ENCODE measurements at places on chromosomes 1 and 21.
A peak's percentile ranks its signal among the peaks of the same experiment; 100 is the strongest.

DNA sequence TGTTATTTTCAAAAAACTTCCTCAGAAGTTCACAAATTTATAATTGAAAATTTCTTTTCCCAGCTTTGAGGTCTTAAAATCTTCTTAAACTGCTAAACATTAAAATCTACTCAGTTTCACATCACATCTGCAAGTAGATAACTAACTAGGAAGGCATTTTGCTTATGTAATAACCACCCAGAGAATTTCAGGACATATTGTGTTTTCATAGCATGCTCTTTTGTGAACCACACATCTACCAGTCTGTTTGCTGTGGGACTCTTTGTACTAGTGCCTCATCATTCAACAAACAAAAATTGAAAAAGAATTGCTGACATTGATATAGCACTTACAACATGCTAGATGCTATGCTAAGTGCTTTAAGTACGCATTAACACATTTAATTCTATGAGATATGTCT lies 31.6 kb upstream of the C1orf146 start:
- DNase-seq, result no peak

DNA sequence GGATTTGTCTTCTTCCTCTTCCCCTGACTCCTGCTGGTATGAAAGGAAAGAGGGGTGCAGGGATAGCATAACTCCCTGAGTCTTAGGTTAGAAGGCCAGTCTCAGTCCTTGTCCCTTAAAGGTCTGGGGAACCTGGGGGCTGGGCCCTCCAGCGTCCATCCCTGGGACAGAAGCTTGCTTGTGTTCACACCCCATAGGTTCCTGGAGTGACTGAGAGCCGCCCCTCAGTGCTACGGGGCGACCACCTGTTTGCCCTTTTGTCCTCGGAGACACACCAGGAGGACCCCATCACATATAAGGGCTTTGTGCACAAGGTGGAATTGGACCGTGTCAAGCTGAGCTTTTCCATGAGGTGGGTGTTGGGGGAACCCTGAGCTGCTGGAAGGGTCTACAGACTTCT lies 13.1 kb downstream of the RHOC start:
- no peak for DNase-seq

DNA sequence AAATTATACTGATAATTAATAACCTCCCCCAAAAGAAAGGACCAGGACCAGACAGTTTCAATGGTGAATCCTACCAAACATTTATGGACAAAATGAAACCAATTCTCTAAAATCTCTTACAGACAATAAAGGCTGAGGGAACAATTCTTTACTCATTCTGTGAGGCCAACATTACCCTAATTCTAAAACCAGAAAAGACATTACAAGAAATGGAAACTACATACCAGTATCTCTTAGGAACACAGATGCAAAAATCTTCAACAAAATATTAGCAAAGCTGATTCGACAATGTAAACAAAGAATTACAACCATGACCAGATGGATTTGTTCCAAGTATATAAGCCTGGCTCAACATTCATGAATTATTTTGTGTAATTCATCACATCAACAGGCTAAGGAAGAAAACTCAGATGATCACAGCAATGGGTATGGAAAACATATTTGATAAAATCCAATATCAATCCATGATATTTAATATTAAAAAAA lies 8.6 kb downstream of the TMED5 start:
- no peak for DNase-seq

- peak; percentile 32 for DNase-seq
Observed at GRCh38 chr1:116667575-116668105, at the start of gene IGSF3. Gene IGSF3 (minus strand): TSS chr1:116667733. CDS start chr1:116666326, 1,407 bp downstream.

DNA sequence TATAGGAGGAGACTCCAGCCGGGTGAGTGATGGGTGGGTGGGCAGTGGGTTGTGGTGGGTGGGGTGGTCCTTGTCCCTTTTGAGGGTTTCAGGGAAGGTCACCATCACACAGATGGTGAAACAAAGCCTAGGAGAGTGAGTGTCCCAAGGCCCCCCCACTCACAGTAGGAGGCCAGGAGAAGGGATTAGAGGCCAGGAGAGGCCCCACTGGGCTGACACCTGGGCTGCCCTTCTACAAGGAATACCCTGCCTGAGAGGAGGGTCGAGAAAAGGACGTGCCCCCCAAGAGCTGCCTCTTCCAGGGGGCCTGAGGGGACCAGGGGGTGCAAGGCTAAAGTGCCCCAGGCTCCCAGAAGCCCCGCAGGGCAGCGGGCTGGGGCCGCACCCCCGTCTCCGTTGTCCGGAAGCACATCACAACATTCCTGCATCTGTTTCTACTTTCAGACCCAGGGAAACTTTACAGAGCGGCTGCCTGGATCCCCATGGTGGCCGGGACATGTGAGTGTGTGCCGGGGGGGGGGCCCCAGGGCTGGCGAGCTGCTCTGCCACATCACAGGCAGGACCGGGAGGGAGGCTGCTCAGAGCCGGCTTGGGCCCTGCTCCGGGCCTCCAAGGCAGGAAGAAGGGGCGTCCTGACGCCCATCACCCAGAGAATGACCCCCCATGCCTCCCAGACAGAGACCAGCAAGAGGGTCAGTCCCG lies 68.2 kb downstream of the ARHGEF16 start:
- DNase-seq, result no peak

DNA sequence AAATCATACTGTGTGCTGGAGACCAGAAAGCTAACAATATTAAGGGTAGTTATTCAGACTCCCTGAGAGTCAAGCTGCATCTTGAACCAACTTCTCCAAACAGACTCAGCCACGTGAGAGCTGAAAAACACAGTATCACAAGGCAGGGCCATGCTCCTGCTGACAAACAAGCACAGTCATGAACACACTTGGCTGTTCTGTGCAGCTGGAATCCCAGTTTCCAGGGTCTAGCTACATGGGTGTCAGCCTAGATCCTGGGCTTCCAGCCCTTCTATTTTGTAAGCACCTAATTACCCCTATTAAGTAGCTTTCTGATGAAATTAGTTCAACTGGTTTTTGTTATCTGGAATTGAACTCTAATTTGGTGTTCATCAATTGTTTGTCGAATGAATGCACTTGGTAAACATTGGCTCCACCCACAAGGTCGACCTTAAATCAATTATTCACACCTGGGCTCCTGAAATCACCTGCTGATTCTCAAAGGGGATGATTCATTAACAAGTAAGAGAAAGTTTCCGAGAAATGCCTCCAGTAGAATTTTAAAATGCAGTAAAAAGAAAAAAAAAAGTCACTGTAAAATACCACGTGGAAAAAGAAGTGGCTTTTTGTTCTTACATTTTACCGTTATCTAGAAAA lies 179.3 kb downstream of the ZC3H11B start:
- no peak for DNase-seq

- DNase-seq, result no peak
Observed at GRCh38 chr1:94590203-94591137, 48.9 kb upstream of the F3 start.

- DNase-seq, result no peak
Observed at GRCh38 chr1:165288350-165289120, 68.0 kb downstream of the LMX1A start.

DNA sequence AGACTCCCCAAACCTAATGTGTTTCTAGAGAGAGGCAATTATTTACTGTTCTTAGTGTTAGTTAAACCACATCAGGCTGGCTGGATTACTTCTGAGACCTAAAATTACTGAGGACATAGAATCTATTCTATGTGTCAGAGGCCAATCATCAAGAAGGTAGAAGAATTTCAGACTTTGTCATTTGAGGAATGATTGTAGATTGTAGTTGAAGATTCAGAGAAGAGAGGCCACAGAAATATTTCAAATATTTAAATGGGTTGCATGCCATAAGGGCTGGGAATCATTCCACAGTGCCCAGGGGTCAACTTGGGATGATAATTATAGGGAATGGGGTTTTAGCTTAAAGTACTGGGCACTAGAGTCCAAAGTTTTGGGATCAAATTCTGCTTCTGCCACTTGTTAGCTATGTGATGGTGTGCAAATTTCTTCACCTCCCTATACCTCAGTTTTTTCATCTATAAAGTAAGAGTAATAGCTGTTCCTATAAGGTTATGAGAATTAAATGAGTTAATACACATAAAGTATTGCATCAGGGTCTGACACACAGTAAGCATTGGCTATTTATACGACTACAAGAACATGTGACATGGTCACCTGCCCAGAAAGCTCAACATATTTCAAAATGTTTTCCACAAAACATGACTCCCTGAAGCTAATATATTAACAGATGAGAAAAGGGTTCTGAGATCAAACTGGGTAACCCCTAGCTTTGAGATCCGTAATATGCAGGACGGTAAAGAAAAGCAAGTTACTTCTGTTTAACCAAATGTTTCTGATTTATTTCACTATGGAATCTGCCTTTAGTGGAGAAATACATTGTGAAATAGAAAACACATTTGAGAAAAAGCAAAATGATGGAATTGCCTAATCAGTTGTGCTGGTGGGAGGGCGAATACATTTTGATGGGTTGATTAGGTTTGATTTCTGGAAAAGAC lies 69.7 kb upstream of the SPAG17 start:
- DNase-seq, result no peak

DNA sequence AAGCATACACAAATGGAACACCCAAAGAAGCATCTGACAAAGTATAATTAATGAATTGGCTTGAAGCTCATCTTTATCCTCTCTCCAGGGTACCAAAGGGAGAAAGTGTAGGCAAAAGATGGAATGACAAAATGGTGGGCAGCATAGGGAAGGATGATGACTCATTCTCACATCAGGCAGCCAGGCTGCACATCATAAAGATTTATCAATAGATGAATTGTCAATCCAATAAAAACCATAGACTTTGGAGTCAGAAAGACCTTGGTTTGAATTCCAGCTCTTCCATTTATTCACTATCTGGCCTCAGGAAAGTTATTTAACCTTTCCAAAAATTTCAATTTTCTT lies 138.5 kb downstream of the TNR start:
- DNase-seq, result no peak

DNA sequence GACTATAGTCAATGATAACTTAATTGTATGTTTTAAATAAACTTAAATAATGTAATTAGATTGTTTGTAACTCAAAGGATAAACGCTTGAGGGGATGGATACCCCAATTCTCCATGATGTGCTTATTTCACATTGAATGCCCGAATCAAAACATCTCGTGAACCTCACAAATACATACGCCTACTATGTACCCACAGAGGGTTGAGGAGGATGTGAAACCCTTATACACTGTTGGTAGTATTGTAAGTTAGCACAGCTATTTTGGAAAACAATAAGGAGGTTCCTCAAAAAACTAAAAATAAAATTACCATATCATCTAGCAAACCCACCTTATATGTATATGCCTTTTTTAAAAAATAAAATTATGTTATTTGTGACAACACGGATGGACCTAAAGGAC lies 198.6 kb downstream of the MRPL39 start:
- DNase-seq, result no peak

DNA sequence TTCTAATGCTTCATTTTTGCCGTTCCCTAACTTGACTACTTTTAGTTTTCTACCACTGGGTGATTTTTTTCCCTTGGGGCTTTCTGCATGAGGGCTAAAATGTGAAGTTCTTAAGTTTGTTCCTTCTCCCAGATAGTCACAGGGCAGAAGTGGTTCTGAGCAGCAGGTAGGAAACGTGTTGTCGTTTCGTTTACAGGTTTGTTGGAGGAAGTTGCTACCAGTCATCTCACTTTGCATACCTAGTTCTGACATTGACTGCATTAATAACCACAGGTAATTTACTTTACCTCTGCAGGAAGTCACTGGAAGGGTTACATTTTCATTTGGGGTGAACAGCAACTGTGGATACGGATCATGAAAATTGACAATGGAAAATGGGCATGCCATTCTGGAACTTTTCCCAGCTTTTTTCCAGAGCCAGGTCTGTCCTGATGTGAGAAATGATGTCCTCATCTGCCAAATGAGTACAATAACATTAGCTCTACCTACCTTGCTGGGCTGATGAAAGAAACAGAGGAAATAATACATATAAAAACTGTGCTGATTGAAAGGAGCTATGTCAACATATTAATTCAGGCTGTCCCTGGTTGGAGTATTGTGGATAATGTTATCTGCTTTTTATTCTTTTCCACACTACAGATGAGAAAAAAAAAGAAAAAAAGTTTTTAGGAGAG lies 94.2 kb downstream of the DISC1 start:
- no peak for DNase-seq

DNA sequence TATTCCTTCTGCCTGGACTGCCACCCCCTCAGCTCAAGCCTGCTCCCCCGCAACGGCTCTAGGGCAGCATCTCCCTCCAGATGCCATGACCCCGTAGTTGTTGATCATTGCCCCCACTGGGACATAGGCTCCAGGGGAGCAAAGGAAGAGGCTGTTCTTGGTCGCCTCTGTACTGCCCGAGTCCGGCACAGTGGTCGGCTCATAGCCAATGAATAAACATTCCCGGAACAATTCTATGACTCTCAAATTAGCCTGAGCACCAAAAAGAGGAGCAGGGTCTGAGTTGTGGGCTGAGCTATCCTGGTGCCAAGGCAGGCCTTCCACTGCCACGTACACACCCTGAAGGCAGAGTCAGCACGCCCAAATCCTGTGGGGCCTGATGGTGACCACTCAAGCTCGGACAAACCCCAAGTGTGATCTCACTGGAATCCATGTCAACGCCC lies 33.1 kb downstream of the CAPZB start:
- DNase-seq, result no peak

DNA sequence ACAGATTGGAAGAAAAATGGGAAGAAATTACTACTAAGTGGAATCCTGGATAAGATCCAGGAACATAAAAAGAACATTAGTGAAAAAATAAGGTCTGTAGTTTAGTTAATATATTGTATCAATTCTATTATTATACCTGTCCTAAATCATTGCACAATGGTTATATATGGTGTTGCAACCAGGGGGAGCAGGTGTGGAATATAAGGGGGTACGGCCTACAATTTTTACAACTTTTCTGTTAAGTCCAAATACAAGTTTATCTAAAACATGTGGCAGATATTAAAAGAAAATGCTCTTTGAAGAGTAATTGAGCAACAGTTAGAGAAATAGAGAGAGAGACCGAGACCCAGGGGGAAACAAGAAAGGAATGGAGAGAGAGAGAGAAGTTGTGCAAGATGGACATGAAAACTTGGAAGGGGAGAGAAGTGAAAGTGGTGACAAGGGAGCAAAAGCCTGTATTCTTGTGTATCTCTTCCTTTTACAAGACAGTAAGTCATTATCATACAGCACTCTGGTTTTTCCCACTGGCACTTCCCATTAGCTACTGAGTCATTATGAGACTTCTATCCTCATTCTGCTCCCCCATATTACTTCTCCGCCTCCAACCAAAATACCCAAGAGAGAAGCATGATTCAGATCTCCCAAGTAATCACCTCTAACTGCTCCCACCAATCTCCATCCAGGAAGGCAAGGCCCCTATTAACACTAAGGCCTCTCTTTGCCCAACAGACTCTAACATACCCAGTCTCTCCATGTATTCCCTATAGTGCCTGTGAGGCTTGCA lies 22.3 kb upstream of the TRAF3IP3 start:
- DNase-seq, result no peak

- no peak for DNase-seq
Observed at GRCh38 chr1:9618909-9619679, 30.4 kb downstream of the TMEM201 start.

- no peak for DNase-seq
Observed at GRCh38 chr1:184513421-184513820, 126.6 kb downstream of the C1orf21 start.

- no peak for DNase-seq
Observed at GRCh38 chr1:229981736-229982135, 85.3 kb upstream of the GALNT2 start.

GRCh38 chr1:87325982-87326738 lies 2.5 kb upstream of the LMO4 start:
- peak; percentile 62 for DNase-seq
